ENCODE measurements at places on chromosomes 5 and 9.
A peak's percentile ranks its signal among the peaks of the same experiment; 100 is the strongest.

DNA sequence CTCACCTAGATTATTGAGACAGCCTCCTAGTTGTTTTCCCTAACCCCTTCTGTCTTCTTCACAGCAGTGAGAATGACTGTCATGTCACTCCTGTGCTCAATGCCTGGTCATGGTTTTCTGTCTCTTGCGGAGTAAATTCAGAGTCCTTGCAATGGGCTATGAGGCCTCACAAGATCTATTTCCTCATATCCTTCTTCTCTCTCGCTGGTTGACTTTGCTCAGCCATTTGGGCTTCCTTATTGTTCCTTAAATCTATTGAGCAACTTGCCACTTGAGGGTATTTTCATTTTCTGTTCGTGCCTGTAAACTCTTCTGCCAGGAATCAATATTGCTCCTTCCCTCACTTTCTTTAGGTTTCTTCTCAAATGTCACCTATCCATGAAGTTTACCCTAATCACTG lies 9.0 kb downstream of the PPP3R2 start:
- no peak for DNase-seq

- no peak for DNase-seq
Measured at GRCh38 chr5:157689942-157690689, 18.8 kb downstream of the C5orf52 start.

DNA sequence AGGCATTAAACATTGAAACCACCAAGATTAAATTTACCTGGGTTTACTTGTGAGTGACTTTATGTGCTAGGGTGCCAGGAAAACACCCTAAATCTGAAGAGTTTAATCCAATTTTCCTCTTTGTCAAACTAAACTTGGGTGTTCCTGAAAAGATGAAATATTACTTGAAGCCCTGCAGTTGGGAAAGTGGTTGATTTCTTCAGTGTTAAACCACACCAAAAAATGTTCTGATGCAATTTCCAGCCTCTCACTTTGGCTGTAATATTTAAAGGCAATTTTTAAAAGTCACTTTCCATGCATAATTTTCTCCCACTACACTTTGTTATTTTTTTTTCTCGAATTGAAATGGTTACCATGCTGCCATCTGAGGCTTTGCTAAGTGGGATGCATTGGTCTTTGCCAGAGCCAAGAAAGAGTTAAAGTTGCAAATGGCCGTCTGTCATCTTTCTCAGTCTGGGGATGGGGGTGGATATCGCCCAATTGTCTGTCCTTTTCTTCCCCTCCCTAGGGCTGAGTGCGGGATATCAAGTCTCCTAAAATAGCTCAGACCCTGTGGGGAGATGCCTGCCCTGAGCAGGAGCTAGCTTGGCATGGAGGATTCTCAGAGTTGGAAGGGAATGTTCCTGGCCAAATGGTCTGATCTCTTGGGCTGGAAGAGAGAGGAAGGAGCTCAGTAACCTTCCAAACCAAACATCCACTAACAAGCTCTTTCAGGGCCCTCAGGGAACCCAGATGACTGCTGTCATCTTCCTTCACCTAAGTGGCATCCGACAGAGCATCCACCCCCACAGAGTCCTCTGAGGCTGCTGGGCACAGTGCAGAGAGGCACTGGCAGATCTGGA lies 13.6 kb upstream of the SHB start:
- no peak for DNase-seq

- peak; percentile 35 for DNase-seq
Measured at GRCh38 chr9:34986540-34987047, 3.0 kb upstream of the DNAJB5 start.

GRCh38 chr9:98998441-98999151 lies 54.9 kb downstream of the COL15A1 start:
- peak; percentile 60 for DNase-seq

DNA sequence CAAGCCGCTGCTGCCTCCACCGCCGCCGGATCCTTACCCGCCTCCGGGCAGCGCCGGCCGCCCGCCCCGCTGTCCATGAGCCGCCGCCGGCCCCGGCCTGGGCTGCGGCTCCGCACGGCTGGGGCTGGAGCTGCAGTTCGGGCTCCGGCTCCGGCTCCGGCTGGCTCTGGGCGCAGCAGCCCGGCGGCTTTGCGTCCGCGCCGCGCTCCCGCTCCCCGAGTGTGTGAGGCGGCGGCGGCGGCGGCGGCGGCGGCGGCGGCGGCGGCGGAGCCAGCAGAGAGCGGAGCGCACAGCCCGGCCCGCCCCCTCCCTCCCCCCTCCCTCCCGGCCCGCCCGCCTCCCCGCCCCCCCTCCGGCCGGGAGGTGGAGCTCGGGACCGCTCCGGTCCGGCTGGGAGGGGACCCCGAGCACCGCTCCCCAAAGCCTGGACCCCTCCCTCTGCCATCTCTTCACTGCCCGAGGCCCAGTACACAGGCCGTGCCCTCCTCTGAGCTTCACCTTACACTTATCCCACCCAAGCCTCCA lies at the start of gene PCDH1:
Gene PCDH1 (minus strand): TSS at position 225 of the 525 bp plus-strand sequence. CDS start 148 bp downstream, at position 77.
- peak; percentile 45 for DNase-seq

- DNase-seq: no peak
Measured at GRCh38 chr5:164244-164643, 27.1 kb upstream of the LRRC14B start.

DNA sequence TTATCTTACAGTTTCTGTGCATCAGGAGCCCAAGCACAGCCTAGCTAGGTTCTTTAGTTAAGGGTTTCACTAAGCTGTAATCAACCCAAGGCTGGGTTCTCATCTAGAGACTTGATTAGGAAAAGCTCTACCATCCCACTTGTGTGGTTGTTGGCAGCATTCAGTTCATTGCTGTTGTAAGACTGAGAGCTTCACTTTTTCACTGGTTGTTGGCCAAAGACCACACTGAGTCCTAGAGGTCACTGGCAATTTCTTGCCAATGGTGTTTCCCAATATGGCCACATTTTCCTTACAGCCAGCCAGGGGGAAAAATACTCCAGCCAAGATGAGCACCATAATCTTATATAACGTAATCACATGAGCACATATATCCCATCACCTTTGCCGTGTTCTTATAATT lies 74.3 kb downstream of the SMIM15 start:
- DNase-seq: no peak

GRCh38 chr5:118554981-118555380 lies 433.4 kb downstream of the DTWD2 start:
- no peak for DNase-seq

- peak; percentile 77 for DNase-seq
Measured at GRCh38 chr9:25964239-25964638, 286.0 kb upstream of the TUSC1 start.

DNA sequence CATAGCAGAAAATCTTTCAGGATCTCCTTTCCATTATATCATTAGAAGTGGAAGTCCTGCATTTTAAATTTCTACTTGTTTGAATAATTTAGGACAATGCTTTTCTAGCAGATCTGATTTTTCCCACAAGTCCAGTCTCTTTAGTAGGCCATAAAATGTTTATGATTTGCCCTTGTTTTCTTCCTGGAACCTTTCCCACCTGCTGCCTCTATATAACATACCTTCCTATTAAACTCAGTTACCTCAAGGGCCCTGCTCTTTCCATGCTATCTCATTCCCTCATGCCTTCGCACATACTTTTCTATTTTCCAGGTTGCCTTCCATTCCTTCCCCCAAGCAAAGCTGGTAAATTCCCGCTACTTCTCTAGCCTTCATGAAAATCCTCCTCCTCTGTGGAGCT lies 187.0 kb upstream of the EFNA5 start:
- no peak for DNase-seq

DNA sequence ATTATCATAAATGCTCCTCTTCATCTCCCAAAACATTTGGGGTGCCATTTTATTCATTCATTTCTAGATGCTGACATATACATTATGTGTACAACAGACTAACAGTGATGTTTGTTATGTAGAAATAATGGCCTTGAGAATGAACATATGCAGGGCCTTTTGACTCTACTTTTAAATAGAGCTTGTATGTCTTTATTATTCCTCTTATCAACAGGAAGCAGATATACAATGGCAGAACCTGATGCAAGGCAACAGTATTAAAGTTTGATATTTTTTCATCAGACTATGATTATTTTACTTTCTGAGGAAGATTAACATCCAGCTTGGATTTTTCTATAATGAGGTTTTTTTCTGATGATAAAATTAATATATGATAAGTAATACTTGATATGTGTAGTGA lies 44.1 kb downstream of the SNX18 start:
- DNase-seq: no peak
